ENCODE measurements at places on chromosomes 3 and 15. TPM values are rescaled to one million over a fixed set of nuclear protein-coding genes. Genes with fewer than 3 reads are reported as not detected.

GRCh38 chr15:82393671-82394070 is 35.9 kb upstream of the GOLGA6L9 start:
- H3K27me3 ChIP-seq: no peaks in the 10 kb centered on the region
- H3K27ac ChIP-seq: no peak overlapping the region
- H3K4me1 ChIP-seq: peaks cover under 1% of the 10 kb centered on the region
- H3K36me3 ChIP-seq: no peaks in the 10 kb centered on the region
- DNase-seq: no peak

DNA sequence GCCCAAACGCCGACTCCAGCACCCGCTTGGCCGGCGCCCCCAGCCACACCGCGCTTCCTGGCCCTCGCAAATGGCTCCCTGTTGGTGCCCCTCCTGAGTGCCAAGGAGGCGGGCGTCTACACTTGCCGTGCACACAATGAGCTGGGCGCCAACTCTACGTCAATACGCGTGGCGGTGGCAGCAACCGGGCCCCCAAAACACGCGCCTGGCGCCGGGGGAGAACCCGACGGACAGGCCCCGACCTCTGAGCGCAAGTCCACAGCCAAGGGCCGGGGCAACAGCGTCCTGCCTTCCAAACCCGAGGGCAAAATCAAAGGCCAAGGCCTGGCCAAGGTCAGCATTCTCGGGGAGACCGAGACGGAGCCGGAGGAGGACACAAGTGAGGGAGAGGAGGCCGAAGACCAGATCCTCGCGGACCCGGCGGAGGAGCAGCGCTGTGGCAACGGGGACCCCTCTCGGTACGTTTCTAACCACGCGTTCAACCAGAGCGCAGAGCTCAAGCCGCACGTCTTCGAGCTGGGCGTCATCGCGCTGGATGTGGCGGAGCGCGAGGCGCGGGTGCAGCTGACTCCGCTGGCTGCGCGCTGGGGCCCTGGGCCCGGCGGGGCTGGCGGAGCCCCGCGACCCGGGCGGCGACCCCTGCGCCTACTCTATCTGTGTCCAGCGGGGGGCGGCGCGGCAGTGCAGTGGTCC is 3.5 kb downstream of the ISLR2 start:
- H3K27ac ChIP-seq: no peak overlapping the region
- peaks cover 21% of the 10 kb centered on the region for H3K4me1 ChIP-seq
- H3K27me3 ChIP-seq: peaks cover 88% of the 10 kb centered on the region
- no peak for DNase-seq
- H3K36me3 ChIP-seq: peaks cover 7% of the 10 kb centered on the region

GRCh38 chr3:99537416-99537815 is 101.0 kb upstream of the COL8A1 start:
- no peaks in the 10 kb centered on the region for H3K36me3 ChIP-seq
- no peak overlapping the region for H3K4me3 ChIP-seq
- no peak overlapping the region for H3K27ac ChIP-seq

BCL2A1 gene
- 111 TPM for total RNA-seq

DNA sequence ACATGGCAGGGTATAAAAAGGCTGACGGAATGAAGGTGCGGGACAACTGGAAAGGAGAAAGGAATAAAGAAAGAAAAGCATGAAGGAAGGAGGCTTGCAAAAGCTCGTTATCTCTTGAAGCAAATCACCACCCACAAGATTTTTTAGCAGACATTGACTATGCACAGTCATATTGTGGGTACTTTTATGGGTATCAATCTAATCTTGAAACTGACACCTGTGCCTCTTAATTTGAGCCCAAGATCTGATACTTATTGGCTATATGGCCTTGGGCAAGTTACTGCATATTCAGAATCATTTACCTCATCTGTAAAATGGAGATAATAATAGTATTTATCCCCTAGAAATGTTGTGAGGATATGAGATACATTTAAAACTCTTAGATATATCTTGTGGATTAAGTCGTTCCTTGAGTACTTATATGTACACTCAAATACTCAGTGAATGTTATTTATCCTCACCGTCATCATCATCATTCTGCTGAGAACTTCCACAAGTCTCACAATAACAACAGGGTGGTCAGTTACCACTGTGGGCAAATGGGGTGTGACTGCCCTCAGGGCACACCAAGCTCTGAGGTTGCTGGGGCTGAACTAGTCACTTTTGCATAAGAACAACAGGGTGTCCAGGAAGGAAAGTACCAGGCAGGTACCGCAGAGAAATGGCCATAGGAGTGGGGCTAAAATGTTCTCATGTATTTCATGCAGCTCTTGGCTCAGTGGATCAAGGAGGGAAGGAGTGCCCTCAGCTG is 266.1 kb downstream of the SLC9A9 start:
- no peaks in the 10 kb centered on the region for H3K27me3 ChIP-seq
- no peak overlapping the region for H3K4me3 ChIP-seq
- peaks cover 3% of the 10 kb centered on the region for H3K36me3 ChIP-seq
- peaks cover 14% of the 10 kb centered on the region for H3K4me1 ChIP-seq
- peak overlapping the region; percentile 3 for H3K27ac ChIP-seq

GRCh38 chr15:58419803-58420524 is 11.8 kb upstream of the LIPC start:
- no peaks in the 10 kb centered on the region for H3K27me3 ChIP-seq
- H3K27ac ChIP-seq: peak overlapping the region; percentile 49
- H3K4me3 ChIP-seq: no peak overlapping the region
- peaks cover 19% of the 10 kb centered on the region for H3K4me1 ChIP-seq
- no peak for DNase-seq

LIPH gene
- not detected for total RNA-seq

BFSP2 gene
- total RNA-seq: not detected

- DNase-seq: no peak
- H3K4me1 ChIP-seq: no peaks in the 10 kb centered on the region
- H3K4me3 ChIP-seq: no peak overlapping the region
- H3K27me3 ChIP-seq: peaks cover 3% of the 10 kb centered on the region
- no peaks in the 10 kb centered on the region for H3K36me3 ChIP-seq
Observed at GRCh38 chr3:127899200-127899599, 15.8 kb upstream of the KBTBD12 start.

- H3K4me1 ChIP-seq: peaks cover 27% of the 10 kb centered on the region
- no peak for DNase-seq
- no peak overlapping the region for H3K27ac ChIP-seq
- H3K27me3 ChIP-seq: peaks cover 2% of the 10 kb centered on the region
- H3K4me3 ChIP-seq: no peak overlapping the region
Observed at GRCh38 chr15:90205886-90206285, 4.8 kb downstream of the SEMA4B start.

TP53BP1 gene
- total RNA-seq: 38.7 TPM

DNA sequence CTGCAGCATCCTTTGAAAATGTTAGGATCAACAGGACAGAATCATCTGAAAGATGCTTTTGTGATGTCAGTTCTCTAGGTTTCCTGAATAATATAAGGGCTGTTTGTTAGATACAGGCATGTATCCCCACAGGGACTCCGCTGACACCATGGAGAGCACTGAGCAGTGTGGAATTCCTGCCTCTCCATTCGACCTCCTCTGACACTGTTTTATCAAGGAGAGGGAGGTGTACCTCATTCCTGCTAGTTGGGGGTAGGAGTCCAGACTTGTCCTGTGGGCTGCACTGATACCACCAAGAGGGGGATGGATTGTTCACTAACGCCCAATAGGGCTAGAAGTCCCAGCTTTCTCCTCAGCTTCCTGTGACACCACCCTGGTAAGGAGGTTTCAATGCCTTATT is 46.6 kb downstream of the LARS2 start:
- no peaks in the 10 kb centered on the region for H3K4me1 ChIP-seq
- no peaks in the 10 kb centered on the region for H3K27me3 ChIP-seq
- DNase-seq: no peak
- H3K27ac ChIP-seq: no peak overlapping the region
- peaks cover 10% of the 10 kb centered on the region for H3K36me3 ChIP-seq

SCAANT1 gene
- total RNA-seq: not detected

- peaks cover 9% of the 10 kb centered on the region for H3K36me3 ChIP-seq
- H3K27me3 ChIP-seq: no peaks in the 10 kb centered on the region
- no peaks in the 10 kb centered on the region for H3K4me1 ChIP-seq
- peak overlapping the region; percentile 13 for H3K27ac ChIP-seq
- H3K4me3 ChIP-seq: no peak overlapping the region
Observed at GRCh38 chr15:50009634-50010033, 109.4 kb downstream of the ATP8B4 start.

DNA sequence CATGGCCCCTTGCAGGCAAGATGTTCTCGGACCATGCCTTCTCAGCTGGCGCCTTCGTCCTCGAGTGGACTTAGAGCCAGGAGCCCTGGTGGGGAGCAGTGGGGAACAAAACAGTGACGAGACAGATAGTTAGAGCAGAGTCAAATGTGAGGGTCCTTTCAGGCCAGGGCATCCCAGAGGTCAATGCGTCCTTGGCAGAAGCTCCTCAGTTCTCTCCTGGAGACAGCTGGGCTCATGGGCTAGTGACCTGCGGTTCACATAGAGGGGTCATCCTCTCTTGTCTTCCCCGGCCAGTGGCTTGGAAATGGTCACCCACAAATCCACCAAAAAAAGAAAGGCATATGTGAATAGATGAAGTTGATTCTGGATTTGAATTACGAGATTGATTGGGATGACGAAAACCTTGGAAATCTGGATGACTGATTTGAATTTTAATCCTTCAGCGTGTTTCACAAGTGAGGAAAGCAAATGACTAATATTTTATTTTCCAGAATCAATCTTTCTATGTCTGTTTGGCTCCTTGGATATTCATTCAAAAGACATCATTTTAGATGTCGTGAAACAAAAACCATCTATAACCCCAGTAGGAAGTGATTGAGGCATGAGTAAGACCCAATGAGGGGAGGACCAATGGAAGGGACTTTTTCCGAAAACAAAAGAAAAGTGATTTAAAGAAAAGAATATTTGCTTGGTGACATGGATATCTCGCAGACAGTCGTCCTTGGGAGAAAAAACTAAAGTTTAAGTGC is 84.5 kb downstream of the ASB7 start:
- no peaks in the 10 kb centered on the region for H3K4me1 ChIP-seq
- H3K27ac ChIP-seq: no peak overlapping the region
- H3K4me3 ChIP-seq: no peak overlapping the region
- no peaks in the 10 kb centered on the region for H3K36me3 ChIP-seq
- DNase-seq: no peak
- peaks cover 8% of the 10 kb centered on the region for H3K27me3 ChIP-seq

DNA sequence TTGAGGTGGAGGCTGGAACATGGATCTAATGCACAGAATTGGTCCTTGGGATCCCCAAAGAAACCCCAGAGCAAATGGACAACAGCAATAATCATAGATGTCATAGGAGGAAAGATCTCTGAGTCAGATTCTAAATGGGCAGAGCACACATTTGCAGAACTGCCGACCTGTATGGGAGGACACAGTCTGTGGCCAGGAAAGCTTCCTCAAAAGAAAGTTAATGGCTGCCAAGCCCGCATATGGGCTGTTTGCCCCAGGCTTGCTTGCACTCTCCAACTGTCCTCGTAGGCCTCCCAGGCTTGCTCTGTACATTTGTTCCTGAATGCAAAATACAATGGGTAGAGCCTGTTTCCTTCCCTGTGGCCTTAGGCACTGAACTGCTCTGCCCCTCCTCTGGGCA is 102.0 kb upstream of the PLXNA1 start:
- H3K27ac ChIP-seq: no peak overlapping the region
- H3K36me3 ChIP-seq: no peaks in the 10 kb centered on the region
- no peak for DNase-seq
- no peak overlapping the region for H3K4me3 ChIP-seq
- no peaks in the 10 kb centered on the region for H3K27me3 ChIP-seq
- no peaks in the 10 kb centered on the region for H3K4me1 ChIP-seq

UBAP1L gene
- 6.3 TPM for total RNA-seq

COL6A5 gene
- total RNA-seq: not detected

C3orf20 gene
- 0.28 TPM for total RNA-seq

WNT7A gene
- total RNA-seq: not detected

DNA sequence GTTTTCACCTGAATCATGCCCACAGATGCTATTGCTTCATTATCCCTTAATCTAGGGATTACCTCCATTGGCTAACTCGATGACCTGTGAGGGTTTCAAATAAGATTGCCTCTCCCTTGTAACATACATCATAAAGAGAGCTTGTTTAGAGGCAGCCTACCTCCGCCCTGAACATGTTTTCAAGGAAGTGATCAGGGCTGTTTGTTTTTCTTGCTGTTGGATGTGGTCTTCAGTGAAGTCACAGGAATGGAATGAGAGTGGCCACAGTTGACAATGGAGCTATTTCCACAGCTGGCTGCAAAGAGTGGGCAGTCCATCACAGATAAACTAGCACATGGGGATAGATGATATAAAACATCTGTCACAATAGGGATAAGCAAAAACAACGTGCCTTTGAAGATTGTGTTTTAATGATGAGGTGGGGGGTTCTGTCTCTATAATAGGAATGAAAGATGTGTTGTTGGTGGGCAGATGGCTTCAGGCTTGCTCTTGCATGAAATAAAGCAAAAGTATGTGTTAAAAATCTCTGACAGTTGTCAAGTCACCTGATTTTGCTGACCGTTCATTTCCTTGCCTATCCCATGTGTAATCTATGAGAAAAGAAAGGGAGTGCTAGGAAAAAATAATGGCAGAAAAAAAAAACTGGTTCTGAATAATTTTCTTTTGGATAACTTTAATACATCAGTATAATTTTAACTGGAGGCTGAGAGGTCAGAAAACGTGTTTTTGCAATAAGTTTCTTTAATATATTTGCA is 642.3 kb downstream of the RBMS3 start:
- H3K36me3 ChIP-seq: no peaks in the 10 kb centered on the region
- H3K27ac ChIP-seq: no peak overlapping the region
- no peak overlapping the region for H3K4me3 ChIP-seq
- H3K27me3 ChIP-seq: no peaks in the 10 kb centered on the region
- no peaks in the 10 kb centered on the region for H3K4me1 ChIP-seq

TMEM42 gene
- total RNA-seq: 13.0 TPM

TTC21A gene
- total RNA-seq: 0.89 TPM

CYP19A1 gene
- total RNA-seq: 0.09 TPM

FAM107A gene
- not detected for total RNA-seq

DNA sequence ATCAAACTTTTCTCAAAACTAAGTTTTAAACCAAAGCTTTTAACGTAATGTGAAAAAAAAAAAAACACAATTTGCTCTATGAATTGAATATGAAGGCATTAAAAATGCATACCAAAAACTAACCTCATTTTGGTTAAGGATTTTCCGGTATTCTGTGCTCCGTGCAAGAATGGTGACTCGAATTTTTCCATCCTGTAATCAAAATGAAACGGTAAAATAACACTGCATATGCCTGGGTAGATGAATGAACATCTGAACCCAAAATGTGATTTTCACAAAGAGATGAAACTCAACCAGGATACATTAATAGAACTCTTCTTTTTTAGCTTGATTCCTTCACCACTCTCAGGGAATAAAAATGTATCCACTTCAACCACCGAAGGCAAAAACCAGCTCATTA is 26.2 kb downstream of the EOGT start:
- no peak overlapping the region for H3K27ac ChIP-seq
- H3K27me3 ChIP-seq: no peaks in the 10 kb centered on the region
- H3K36me3 ChIP-seq: peaks cover 34% of the 10 kb centered on the region

Data from activated CD4-positive, alpha-beta T cell treated with anti-CD3 and anti-CD28 coated beads, Interleukin-2, amount 10 ng/mL, durations not matched to agents 24 days and 14 days (primary cell).